D721Med (cell line): ENCODE measurements at places on chromosomes 6 and 20.

DNA sequence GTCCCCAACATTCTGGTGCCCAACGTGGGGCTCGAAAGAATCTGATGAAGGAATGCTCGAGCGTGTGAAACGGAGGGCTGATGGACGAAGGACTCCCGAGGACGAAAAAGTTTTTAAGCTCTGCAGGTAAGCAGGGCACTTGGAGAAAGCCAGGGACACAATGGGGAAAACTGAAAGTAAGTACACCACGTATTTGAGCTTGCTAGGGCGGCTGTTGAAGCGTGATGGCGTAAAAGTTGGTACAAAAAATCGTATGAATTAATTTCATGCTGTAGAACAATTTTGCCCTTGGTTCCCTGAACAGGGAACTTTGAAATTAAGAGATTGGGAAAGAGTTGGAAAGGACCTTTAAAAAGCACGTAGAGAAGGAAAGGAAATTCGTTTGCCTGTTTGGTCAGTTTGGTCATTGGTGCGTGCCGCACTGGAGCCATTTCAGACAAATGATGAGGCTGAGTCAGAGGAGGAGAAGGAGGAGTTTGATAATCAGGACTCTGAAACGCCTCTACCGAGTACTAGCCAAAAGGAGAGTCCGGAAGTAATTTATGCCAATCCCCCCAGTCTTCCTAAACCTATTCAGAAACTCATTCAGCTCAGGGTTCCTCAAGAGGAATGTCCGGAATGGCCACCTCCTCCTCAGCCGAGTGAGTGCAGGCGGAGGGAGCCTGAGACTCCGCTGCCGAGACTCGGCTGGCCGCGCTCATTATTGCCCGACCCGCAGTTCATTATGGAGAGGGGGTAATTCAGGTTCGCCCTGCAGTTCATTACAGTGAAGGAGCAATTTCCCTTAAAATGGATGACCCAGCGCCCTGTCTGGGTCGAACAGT, 59.2 kb upstream of the PRSS16 start:
- no peak for DNase-seq

DNA sequence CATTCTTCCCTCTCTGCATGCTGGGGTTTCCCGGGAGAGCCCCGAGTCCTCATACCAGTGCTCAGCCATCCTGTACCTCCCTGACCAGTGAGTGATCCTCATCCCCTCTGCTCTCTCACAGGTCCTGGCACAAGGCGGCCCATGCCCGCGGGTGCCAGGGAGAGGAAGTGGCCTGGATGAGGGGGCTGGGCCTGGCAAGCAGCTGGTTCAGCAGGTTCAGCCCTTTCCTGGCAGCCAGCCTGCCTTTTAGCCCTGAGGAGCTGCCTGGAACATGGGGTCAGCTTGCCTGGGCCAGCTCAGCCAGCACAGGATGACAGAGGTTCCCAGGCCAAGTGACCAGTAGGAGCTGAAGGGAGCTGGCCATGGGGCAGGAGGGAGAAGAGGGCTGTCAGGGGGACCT, 10.9 kb downstream of the MOCS1 start:
- no peak for DNase-seq

DNA sequence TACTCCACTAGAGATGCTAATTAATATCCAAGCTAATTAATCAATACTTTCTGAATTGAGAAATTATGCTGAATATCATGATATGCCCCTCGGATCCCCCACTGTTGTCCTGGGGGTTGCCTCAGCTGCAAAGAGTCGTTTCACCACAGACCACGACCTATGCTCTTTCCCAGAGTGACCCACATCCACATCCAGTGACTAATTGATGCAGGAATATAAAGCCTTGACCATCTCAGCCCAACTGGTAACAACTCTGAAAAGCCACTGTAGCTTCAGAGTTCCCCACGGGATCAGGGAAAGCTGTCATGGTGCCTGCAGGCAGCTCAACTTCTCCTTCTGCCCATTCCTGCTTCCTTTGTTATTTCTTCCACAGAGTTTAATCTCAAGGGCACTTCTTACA, 116.9 kb downstream of the RWDD2A start:
- no peak for DNase-seq

GRCh38 chr6:117542493-117542892, 59.8 kb downstream of the GOPC start:
- DNase-seq: no peak

- no peak for DNase-seq
Observed at GRCh38 chr6:163243692-163244589, 170.6 kb upstream of the QKI start.

- DNase-seq: no peak
Observed at GRCh38 chr6:155115893-155116570, 120.9 kb downstream of the TIAM2 start.

- no peak for DNase-seq
Observed at GRCh38 chr6:84046755-84047154, 13.2 kb downstream of the MRAP2 start.

- DNase-seq: no peak
Observed at GRCh38 chr6:132114201-132114825, 163.1 kb upstream of the CCN2 start.

DNA sequence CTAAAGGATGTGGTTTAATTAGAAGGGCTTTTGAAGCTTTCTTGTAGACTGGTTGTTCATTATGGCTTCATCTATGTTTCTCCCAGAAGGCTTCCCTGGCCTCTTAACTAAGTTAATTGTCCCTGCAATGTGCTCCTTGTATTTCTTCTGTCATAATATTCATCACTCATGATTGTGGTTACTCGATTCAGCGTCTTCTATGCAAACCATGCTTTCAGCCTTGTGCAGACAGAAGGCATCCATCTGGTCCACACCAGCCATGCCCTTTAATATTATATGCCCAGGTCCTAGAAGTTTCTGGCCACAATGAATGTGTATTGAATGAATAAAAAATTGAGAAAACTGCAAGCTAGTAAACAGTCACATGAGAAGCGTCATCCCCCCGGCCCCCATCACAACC, 163.2 kb downstream of the KHDC1L start:
- DNase-seq: no peak

GRCh38 chr6:11830520-11830919, 51.9 kb upstream of the ADTRP start:
- no peak for DNase-seq

DNA sequence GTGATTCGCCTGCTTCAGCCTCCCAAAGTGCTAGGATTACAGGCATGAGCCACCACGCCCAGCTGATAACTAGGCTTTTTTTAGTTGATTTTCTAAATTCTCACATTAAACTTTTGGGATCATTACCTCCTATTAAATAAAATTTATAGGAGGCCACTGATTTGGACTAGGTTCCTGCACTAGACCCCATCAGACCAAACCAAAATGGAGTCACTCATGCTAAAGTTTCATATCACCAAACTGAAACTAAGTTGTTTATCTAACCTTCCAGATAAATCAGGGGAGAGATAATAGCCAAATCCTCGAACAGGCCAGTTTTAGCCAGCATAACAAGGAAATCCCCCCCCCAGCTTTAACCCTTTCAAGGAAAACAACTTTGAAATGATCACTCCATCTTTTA, 98.4 kb upstream of the SLC22A16 start:
- no peak for DNase-seq

GRCh38 chr6:135189344-135189743, 8.2 kb downstream of the MYB start:
- no peak for DNase-seq

DNA sequence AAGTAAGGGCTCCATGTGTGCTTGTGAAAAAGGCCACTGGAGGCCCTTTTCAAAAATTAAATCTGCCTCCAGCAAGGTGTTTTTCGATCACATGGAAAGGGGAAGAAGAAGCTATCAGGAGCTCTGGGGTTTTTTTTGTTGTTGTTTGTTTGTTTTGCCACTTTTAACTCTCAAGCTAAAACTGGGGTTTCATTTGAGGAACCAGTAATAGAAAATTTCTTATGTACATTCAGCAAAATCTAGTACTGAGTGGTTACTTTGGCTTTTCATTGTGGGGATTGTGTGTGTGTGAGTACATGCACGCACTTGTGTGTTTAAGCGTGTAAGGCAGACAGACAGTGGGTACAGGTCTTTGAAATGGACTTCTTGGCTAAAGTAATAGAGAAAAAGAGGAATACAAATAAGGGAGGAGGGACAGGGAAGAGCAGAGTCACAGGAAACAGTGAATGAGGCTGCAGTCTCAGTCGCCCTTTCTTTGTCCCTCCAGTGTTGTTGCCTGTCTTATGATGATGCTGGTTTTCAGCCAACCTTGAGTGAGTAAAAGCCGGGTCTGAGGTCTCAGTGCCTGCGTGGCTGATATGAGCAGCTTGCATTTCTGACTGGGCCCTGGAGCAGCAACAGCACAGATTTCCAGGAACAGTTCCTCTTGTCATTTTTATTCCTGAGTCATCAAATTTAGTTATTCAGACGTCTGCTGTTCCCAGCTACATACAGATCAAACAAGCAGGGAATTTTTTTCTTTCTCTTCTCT, 26.2 kb downstream of the SLC16A10 start:
- DNase-seq: no peak

GRCh38 chr6:4574007-4574406, 202.2 kb upstream of the CDYL start:
- no peak for DNase-seq

GRCh38 chr6:50959081-50959641, 140.5 kb downstream of the TFAP2B start:
- DNase-seq: no peak

DNA sequence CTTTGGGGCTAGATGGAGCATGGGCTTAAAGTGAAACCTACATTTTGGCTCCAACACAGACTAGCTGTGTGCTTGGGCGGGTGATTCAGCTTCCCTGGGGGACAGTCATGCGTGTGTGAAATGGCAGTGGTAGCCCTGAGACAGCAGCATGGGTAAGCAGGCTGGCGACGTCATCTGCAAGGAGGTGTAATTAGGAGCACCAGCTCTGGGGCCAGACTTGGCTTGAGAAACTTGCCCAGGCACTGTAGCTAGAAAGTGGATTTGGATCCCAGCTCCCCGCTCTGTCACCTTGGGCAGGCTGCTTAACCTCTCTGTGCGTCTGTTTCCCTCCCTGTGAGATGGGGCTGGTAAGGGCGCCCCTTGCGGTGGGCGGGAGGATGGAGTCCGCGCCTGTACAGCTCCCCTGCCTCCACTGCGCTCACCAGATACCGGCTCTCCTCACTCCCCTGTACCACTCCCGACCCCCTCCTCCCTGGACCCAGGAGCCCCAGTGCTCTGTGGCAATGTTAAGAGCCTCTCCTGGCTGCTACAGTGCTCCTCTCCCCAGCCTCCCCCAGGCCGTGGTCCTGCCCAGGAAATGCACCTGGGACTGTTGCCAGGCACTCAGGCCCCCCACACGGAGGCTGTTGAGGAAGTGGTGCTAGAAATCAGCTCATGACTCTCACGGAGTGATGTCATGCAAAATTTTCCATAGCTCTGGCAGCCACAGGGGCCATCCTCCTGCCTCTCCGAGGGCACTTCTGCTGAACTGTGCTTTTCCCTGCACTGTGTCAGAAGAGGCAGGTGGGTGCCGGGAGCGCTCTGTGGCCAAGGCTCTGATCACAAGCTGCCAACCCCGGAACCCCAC, 44.6 kb downstream of the SYNJ2 start:
- no peak for DNase-seq

DNA sequence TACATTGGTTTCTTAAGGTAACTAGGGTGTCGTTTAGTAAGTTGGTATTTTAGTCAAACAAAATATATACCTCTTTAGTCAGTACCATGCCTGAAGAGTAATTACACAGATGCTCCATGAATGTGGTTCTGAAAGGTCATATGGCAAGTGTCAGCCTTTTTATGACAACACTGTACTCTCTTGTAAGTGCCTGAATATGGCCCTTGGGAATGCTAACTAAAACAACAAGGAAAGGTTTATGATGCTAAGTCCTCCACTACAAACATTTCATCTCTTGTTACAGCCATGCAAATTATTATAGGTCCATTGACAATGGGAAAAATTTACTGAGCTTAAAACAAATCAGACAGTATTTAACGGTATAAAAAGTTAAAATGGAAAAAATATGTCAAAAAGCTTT, 39.0 kb upstream of the SUPT3H start:
- no peak for DNase-seq

- no peak for DNase-seq
Observed at GRCh38 chr20:52348434-52348833, 156.9 kb upstream of the ZFP64 start.

- DNase-seq: no peak
Observed at GRCh38 chr6:10417681-10418104, 2.8 kb upstream of the TFAP2A start.

GRCh38 chr6:132746048-132746447, 11.7 kb downstream of the VNN2 start:
- no peak for DNase-seq

GRCh38 chr20:41507436-41507835, 110.7 kb downstream of the CHD6 start:
- DNase-seq: no peak

DNA sequence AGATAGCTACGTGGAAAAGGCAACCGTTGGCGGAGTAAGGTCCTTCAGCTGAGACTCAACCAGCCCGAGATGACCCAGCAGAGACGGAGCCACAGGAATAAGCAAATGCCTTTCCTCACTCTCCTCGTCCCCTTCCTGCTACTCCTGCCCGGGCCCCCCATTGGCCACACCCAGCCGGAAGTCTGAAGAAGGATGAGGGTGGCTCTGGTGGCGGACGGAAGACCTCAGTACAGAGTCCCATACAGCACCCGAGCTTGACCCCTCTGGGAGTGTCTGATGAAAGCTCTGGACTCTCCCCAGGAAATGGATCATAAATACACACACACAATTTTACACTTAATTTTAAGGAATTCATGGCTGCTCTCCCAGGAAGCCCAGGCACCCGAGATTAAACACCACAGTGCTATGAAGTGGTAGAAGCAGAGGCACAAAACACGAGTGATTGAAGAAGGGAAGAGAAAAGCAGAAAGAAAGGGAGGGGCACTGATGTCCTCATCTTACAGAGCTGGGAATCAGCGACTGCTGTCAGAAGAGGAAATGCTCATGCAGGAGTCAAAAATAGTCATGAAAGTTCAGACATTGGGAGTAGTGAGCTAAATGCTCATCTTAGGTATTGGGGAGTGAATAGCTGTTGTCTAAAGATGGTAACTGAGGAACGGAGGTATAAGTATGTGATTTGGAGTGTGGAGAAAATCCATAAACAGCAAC, 125.6 kb downstream of the BANF2 start:
- no peak for DNase-seq

GRCh38 chr6:16754876-16755275, 6.4 kb downstream of the ATXN1 start:
- DNase-seq: no peak

DNA sequence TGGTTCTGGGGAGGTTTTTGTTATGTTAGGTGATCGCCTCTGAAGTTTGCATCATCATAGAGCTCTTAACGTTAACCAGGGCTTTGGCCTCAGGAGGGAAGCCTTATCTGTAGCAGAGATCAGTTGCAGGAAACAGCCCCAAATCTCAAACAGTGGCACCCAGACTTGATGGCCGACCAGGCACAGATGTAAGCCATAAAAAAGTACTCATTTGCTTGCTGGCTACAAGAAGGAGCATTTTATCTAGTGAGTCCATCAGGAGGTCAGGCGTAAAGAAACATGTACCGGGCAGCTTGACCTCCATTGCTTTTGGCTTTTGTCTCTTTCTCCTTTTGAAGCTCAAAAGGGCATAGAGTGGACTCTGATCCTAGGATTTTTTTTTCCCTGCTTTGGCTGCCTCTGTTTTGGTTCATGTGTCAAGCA, 122.3 kb downstream of the CCDC170 start:
- no peak for DNase-seq
